ENCODE measurements at places on chromosomes 12 and 14.

- no peak for DNase-seq
Observed at GRCh38 chr14:34338056-34338455, 124.0 kb downstream of the SPTSSA start.

GRCh38 chr12:93139028-93139665 is 210.1 kb upstream of the EEA1 start:
- DNase-seq: no peak

- DNase-seq: no peak
Observed at GRCh38 chr14:65434216-65434850, 21.8 kb downstream of the FUT8 start.

DNA sequence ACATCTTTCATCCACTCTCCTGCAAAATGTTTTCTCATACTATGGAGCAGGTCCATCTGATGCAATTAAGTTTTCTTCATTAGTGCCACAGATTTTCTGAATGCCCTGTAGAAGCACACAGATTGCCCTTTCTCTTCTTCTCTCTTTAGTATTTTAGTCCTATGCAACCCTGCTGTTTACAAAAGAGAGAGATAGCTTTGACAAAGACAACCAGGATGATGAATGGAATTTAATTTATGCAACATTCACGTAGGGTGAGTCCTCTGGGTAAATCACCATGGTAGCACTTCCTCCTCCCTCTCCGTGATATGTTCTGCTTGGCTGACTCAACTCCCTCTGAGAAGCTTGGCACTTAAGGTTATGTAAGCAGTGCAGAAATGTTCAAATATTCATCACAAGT is 400.9 kb upstream of the PDE3A start:
- no peak for DNase-seq

DNA sequence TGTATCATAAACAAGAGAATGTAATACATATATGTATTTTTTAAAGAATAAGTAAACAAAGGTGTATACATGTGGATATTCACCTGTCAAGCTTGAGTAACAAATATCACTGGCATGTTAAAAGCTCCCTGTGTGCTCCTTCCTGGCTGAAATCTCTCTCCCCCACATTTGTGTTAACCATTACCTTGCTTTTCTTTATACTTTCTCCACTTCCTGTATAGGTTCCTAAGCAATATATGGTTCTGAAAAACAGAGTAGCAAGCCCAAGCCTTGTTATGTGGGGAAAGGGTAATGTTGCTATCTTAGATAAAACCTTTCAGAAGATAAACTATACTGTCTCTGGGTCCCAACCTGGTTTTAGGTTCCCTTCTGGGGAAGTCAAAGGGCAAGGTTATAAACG is 32.3 kb upstream of the TBC1D30 start:
- no peak for DNase-seq

DNA sequence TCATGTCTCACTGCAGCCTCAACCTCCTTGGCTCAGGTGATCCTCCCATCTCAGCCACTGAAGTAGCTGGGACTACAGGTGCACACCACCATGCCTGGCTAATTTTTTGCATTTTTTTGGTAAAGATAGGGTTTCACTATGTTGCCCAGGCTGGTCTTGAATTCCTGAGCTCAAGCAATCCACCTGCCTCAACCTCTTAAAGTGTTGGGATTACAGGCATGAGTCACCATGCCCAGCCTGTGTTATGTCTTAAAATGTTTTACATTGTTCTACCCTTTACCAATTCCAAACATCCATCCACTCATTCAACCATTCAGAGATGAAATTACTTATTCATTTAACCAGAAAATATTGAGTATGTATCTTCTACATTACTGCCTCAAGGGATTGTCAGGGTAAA is 111.6 kb upstream of the BTG1 start:
- DNase-seq: no peak

DNA sequence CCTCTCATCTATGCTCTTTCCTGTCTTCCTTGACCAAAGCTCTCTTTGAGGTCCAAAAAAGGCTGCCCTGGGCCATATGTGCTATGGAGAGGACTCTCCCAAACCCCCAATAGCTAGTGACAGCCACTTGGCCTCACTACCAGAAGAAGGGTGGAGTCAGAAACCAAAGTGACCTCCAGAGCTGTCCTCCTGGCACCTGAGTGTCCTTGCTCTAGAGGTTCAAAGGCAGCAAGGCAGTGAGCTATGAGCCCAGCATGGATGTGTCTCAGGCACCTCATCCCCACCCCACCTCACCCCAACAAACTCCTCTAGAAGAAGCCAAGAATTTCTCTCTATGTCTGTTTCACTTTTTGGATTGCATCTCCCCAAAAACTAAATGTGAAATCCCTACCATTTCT is 4.1 kb upstream of the AQP5 start:
- no peak for DNase-seq

DNA sequence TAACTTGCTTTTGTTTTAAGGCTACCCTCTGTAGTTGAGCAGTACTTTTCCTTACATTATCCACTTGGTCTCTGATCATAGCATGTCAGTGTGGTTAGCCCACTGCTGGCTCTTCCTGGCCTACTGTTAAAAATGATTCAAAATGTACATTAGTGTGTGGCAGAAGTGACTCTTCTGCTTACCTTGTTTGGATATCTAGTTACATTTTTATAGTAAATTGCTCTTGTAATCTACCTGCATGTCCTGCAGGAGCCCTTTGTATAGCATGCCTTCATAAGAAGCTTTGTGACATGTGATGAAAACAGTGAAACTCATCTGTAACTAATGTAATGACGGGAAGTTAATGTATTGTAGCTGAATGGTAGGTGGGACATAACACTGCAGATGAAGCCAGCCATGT is 8.1 kb downstream of the SPATS2 start:
- DNase-seq: no peak

- DNase-seq: no peak
Observed at GRCh38 chr12:71158361-71158882, 623 bp upstream of the TSPAN8 start.

- DNase-seq: no peak
Observed at GRCh38 chr12:52798671-52799504, 3.0 kb upstream of the KRT3 start.

DNA sequence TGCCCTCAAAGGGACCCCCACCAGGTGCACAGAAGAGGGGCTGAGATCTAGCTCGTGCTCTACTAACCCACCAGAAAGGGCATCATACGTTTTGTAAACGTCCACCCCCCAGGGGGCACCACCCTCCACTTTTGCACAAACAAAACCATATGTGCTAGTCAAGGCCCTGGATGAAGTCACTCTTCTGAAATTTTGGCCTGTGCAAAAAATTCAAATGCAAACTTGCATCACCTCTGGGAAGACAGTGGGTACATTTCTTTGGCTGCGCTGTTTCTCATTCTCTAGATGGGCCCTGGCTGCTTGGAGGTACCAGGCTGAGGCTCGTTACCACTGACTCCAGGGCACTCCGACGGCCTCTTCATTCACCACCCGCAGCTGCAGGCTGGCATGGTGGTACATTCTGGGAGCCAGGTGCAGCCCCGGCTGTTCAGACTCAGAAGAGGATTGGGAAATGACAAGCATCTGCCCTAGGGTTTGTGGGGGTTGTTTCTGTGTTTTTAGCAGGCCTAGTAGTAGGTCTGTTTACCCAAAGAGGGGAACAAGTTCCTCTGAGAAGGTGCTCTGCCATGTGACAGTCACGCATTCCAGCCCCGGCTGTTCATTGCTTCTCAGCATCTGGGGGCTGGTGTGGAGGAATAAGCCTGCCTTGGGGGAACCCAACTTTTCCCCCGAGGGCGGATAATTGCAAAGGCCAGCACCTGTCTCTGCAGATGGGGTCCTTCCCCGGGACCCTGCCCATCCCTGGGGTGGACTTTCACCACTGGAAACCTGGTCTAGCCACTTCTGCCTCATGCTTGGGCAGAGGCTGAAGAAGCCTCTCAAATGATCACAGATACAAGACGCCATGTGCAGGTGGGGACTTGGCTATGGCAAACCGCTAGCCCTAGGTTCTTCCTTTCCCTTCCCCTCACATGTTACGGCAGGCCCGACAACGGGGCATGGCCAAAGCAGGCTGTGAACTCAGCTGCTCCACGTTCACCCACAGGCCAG is 147.6 kb downstream of the DPF3 start:
- no peak for DNase-seq
